ENCODE measurements at places on chromosomes 2 and 18. TPM values are rescaled to one million over a fixed set of nuclear protein-coding genes. Genes with fewer than 3 reads are reported as not detected.
A peak's percentile ranks its signal among the peaks of the same experiment; 100 is the strongest.

SLC8A1 gene
- total RNA-seq: 31.2 TPM

GRCh38 chr18:24954341-24954740 is 397.6 kb downstream of the ZNF521 start:
- DNase-seq: no peak
- no peaks in the 10 kb centered on the region for H3K27me3 ChIP-seq
- no peaks in the 10 kb centered on the region for H3K4me1 ChIP-seq

DNA sequence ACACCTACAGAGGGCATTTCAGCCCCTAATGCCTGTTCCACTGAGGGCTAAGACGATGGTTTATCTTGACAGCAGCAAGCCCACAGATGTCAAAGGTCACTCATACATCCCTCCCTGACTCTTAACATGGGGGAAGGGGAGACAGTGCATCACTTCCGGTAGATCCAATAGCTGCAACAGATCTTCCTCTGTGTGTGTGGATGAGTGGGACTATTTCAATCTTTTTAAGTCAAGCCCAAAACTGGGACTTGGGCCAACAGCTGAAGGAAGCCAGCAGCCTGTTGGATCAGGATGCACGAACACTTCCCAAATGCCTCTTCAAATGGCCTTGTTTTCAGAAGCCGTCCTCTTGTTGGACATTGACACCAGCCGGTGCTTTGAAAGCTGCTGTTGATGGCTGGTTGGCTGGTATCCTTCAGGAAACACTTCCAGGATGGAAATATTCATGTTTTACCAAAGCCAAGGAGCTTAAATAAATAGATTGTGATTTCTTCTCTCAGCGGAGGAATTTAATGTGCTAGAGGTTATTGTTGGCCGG is 59.2 kb downstream of the IL1R2 start:
- peaks cover 29% of the 10 kb centered on the region for H3K4me1 ChIP-seq
- H3K4me3 ChIP-seq: no peak overlapping the region
- DNase-seq: peak; percentile 74
- H3K27ac ChIP-seq: peak overlapping the region; percentile 82
- H3K36me3 ChIP-seq: no peaks in the 10 kb centered on the region
- H3K27me3 ChIP-seq: no peaks in the 10 kb centered on the region

GRCh38 chr2:111219285-111219684 is 98.6 kb downstream of the BCL2L11 start:
- no peaks in the 10 kb centered on the region for H3K27me3 ChIP-seq
- no peak overlapping the region for H3K27ac ChIP-seq
- no peak overlapping the region for H3K4me3 ChIP-seq
- DNase-seq: no peak
- no peaks in the 10 kb centered on the region for H3K36me3 ChIP-seq

GRCh38 chr18:6836331-6836730 is 106.8 kb downstream of the ARHGAP28 start:
- no peaks in the 10 kb centered on the region for H3K36me3 ChIP-seq
- no peaks in the 10 kb centered on the region for H3K4me1 ChIP-seq
- H3K4me3 ChIP-seq: no peak overlapping the region
- no peak for DNase-seq

GKN1 gene
- total RNA-seq: 20.7 TPM

DNA sequence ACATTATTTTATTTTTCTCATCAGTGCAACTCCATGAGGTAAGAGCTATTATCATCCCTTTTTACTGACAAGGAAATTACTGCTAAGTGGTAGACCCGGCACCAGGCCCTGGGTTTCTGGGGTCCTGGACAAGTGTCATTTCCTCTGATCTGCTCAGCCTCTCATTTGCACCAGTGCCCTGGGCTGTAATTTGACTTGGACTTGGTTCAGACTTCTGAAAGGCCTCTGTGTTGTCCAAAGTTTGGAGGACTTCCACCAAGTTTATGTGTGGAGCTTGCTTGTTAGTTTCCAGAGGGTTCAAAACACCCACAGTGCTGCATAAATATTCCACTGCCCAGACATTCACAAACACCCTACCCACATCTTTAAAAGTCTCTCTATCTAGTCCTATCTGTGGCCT is 44.0 kb upstream of the PPP1CB start:
- H3K4me1 ChIP-seq: no peaks in the 10 kb centered on the region
- no peak for DNase-seq
- no peak overlapping the region for H3K4me3 ChIP-seq
- peaks cover 3% of the 10 kb centered on the region for H3K36me3 ChIP-seq

DNA sequence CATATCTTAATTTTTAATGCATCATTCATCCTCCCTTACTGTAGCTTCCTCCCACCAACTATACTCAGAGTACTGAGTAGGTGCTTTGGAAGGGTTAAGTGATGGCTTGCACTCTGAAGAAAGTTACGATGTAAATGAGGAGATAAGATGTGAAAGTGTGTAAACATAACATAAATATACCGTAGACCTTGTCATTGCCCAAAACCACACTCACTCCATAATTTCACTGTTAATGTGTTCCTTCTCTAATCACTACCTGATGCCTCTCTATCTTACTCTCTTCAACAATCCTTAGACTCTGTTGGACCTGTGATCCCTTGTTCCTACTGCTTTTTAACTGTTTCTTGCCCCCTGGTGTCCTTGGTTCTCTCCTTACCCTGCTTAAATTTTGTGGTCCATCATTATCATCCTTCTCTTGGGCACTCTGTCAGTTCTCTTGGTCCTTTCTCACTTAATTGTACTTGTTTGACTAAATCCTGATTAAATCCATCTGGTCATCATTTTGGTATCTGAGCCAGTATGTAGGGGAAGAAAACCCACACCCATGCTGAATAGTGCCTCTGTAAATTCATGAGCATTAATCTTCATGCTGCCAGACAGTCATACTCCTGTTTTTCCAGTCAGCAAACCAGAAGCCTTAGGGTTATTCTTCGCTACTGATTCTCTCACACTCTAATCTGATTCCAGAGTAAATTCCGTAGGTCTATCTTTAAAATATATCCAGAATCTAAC is 45.0 kb downstream of the PMS1 start:
- H3K27ac ChIP-seq: no peak overlapping the region
- no peaks in the 10 kb centered on the region for H3K27me3 ChIP-seq
- peaks cover 6% of the 10 kb centered on the region for H3K4me1 ChIP-seq
- no peak for DNase-seq
- no peak overlapping the region for H3K4me3 ChIP-seq

GRCh38 chr18:60146220-60146960 is 226.2 kb downstream of the MC4R start:
- H3K4me1 ChIP-seq: no peaks in the 10 kb centered on the region
- DNase-seq: no peak
- no peak overlapping the region for H3K27ac ChIP-seq
- no peaks in the 10 kb centered on the region for H3K36me3 ChIP-seq
- no peak overlapping the region for H3K4me3 ChIP-seq

DNA sequence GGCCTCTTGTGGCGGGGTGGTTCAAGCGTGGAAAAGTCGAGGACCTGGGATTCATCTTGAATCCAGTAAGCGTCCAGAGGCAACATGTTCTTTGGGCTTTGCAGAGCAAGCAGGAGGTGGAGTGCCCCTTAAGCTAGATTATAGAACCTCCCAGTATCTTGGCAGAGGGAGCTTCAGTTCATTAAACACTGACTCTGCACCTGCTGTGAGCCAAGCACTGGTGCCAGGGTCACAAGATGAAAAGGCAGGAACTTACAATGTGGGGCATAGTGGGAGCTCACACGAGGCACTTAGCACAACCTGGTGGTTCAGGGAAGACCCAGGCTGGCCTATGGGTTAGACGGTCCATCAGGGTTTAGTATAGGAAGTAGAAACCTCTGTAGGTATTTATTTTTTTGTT is 7.4 kb upstream of the FZD5 start:
- no peak overlapping the region for H3K4me3 ChIP-seq
- H3K27ac ChIP-seq: no peak overlapping the region
- DNase-seq: no peak
- no peaks in the 10 kb centered on the region for H3K36me3 ChIP-seq
- H3K4me1 ChIP-seq: no peaks in the 10 kb centered on the region
- H3K27me3 ChIP-seq: no peaks in the 10 kb centered on the region

- no peaks in the 10 kb centered on the region for H3K27me3 ChIP-seq
- no peak overlapping the region for H3K27ac ChIP-seq
- H3K4me3 ChIP-seq: no peak overlapping the region
- H3K4me1 ChIP-seq: no peaks in the 10 kb centered on the region
- no peaks in the 10 kb centered on the region for H3K36me3 ChIP-seq
Measured at GRCh38 chr2:232537079-232537478, 2.4 kb upstream of the CHRNG start.

- DNase-seq: no peak
- no peaks in the 10 kb centered on the region for H3K4me1 ChIP-seq
- no peak overlapping the region for H3K27ac ChIP-seq
- H3K27me3 ChIP-seq: no peaks in the 10 kb centered on the region
Measured at GRCh38 chr2:39648580-39648979, 17.1 kb upstream of the TMEM178A start.

CDK15 gene
- 1.5 TPM for total RNA-seq

ASIC4 gene
- total RNA-seq: not detected

DNA sequence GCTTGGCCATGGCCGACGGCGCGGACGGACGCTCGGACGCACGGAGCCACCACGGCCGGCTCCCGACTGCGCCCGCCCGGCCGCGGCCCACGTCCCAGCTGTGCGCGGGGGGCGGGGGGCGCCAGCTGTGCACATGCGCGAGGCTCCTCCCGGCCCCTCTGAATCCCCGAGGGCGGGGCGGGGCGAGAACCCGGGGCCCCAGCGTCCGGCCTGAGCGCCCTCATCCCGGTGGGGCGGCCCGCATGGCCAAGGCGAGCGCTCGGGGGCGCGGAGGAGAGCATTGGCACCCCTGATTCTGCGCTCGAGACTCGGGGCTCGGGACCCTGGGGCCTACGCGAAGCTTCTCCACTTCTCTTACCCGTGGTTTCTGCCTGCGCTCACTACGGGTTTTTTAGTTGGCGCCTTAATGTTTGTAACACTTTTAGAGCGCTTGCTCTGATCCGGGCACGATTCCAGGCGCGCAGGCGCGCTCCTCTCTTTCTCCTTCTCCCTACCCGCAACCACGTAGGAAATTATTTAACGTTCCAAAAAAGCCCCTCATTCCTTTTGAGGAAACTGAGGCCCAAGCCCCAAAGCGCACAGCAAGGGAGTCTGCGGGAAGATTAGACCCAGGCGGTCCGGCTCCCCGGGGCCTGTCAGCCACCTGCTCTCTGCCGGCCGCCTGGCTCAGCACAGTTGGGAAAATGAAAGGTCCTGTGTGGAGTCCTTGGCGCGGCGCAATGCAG is at the start of gene PXDN:
Gene PXDN, minus strand, starts transcription at position 70 of the 725 bp plus-strand sequence. Its CDS starts 60 bp downstream, at position 10.
- no peaks in the 10 kb centered on the region for H3K36me3 ChIP-seq
- DNase-seq: no peak
- H3K27me3 ChIP-seq: no peaks in the 10 kb centered on the region

- no peaks in the 10 kb centered on the region for H3K27me3 ChIP-seq
- peaks cover 40% of the 10 kb centered on the region for H3K4me1 ChIP-seq
- H3K36me3 ChIP-seq: peaks cover 13% of the 10 kb centered on the region
- H3K4me3 ChIP-seq: no peak overlapping the region
Measured at GRCh38 chr18:3209859-3210569, 9.8 kb downstream of the MYOM1 start.

TRIB2 gene
- 81.4 TPM for total RNA-seq

ZBTB7C gene
- total RNA-seq: 9.6 TPM

KIF1A gene
- 0.92 TPM for total RNA-seq

UGT1A3 gene
- not detected for total RNA-seq

GRCh38 chr2:53173698-53174455 is 593.7 kb upstream of the CHAC2 start:
- no peak for DNase-seq
- no peaks in the 10 kb centered on the region for H3K36me3 ChIP-seq
- no peaks in the 10 kb centered on the region for H3K27me3 ChIP-seq
- peaks cover 9% of the 10 kb centered on the region for H3K4me1 ChIP-seq
- H3K27ac ChIP-seq: no peak overlapping the region

DNA sequence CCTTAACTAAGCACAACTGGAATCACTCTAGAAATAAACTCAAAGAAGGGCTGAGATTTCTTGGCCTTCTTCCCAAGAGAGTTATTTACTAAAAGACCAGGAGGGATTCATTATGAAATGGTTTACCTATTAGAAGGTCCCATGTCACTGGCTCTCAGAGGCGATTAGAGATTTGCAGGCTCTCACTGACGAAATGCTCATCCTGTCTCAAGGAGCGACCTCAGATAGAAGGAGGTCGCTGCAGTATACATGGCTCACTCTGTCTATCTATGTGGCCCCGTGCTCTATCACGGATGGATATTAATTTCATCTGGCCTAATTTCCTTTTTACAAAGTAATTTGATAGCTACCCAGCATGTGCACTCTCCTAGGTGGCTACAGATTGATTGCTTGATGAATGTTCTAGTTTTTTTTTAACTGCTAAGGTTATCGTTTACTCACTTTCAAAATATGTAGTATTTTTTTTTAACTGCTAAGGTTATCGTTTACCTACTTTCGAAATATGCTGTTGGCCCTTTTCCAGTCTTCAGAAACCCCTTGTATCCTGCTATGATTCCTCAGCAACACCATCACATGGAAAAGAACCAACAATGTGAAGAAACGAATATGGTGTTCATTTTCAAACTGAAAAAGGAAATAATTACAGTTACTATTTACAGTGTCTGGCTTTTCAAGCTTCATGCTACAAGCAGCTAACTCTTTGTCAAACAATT is 9.1 kb downstream of the SMIM21 start:
- H3K4me3 ChIP-seq: no peak overlapping the region
- H3K36me3 ChIP-seq: no peaks in the 10 kb centered on the region
- H3K27ac ChIP-seq: no peak overlapping the region
- no peaks in the 10 kb centered on the region for H3K4me1 ChIP-seq
- DNase-seq: no peak
- H3K27me3 ChIP-seq: no peaks in the 10 kb centered on the region

DNA sequence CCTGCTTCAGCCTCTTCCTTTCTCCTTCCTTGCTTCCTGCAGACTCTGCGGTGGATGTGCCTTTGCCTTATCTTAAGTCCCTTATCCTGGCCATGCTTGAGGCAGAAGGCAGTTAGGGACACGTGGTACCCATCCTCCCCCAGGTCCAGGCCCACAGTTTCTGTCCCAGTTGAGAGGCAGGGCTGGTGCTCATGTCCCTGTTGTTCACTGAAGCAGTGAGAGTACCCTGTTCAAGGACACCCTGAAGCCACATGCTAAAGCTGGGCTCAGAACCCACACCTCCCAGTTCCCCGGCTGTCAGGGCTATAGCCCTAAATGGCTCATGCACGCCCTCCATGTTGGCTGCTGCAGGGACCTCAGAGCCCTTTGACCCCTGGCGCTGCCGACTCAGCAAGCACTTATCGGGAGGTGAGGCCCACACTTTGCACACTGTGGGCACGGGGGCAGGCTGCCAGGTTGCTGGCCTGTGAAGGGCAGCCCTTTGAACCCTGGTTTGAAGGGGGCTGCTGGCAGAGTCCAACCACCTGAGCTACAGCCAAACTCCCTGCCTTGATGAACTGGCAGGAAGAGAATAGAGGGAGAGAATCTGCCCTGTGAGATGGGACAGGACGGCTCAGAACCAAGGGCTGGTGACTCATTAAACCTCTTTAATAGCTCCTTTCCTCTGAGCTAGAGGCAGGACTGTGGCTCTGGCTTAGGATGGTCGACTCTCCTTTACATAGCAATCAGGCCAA is 6.3 kb downstream of the KHK start:
- H3K27ac ChIP-seq: no peak overlapping the region
- DNase-seq: no peak
- no peaks in the 10 kb centered on the region for H3K4me1 ChIP-seq
- H3K4me3 ChIP-seq: no peak overlapping the region
- no peaks in the 10 kb centered on the region for H3K27me3 ChIP-seq

- no peak overlapping the region for H3K27ac ChIP-seq
- no peak for DNase-seq
- H3K4me1 ChIP-seq: peaks cover 3% of the 10 kb centered on the region
- no peaks in the 10 kb centered on the region for H3K27me3 ChIP-seq
- no peak overlapping the region for H3K4me3 ChIP-seq
Measured at GRCh38 chr2:191145769-191146471, 4.9 kb downstream of the STAT4 start.
